ENCODE measurements at places on chromosomes 1 and 21.
A peak's percentile ranks its signal among the peaks of the same experiment; 100 is the strongest.

DNA sequence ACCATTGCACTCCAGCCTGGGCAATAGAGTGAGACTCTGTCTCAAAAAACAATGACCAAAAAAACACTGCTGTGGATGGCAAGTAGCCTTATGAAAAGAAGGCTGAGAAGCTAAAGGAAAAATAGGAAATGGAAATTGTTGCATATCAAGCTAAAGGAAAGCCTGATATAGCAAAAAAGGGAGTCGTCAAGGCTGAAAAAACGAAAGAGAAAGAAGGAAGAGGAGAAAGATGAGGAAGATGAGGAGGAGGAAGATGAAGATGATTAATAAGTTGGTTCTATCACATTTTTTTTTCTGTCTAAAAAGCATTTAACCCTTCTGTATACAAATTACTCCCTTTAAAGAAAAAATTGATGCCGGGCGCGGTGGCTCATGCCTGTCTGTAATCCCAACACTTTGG, 10.2 kb upstream of the PRDX1 start:
- DNase-seq = no peak

DNA sequence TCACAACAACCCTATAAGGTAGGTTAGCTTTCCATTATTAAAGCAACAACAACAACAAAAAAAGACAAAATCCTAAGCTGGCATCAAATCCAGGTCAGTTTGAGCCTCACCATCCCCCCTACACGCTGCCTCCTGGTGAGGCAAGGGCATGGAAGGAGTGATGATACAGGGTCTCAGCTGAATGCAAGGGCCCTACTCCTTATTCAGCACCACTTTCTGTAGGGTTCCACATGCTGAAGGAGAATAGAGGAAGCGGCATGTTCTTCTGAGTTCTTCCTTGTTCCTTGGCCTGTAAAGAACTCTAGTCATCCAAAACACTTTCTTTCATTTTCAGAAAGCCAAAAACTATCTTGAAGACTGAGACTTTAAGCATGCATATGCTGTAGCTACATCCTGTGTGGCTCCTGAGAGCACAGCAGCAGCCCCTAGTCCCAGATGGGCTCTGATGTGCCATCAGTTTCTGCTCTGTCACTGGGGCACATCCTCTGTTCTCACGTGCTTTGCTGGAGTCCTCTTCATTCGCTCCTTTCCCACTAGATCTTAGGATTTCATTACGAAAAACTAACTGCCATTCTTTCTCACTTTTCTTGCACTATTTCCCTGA, 6.2 kb downstream of the ILDR2 start:
- no peak for DNase-seq

DNA sequence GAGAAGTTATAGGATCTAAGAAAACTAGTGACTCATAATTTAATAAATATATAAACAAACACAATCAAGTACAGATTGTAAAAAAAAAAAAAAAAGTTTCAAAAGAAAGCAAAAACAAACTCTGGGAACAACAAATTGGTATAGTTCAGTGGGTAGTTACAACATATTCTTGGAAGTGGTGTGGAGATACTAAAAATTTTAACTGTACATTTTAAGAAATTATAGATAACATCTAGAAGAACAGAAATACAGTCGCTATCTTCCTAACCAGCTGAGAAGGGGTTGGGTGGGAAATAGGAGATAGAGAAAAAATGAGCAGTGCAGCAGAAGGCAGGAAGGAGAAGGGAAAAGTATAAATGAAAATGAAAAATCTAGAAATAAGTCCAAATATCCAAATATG, 70.5 kb downstream of the LRRC8C start:
- no peak for DNase-seq

DNA sequence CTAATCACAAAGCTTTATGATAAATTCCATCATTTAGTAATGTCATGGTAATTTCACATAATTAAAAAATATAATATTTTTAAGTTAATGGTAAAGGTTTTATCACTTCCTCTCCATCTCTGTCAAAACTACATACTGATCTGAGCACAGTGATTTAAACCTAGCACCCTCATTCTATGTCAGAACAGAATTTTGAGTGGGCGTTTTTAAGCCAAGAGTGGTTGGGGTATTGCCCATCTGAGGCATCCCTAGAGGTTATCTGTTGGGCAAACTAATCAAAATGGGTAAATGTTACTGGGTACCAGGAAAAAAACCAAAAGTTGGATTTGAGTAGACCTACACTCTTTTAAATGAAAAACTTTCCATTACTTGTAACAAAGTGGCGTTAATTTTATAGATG, 100.7 kb upstream of the GFI1 start:
- DNase-seq = no peak

DNA sequence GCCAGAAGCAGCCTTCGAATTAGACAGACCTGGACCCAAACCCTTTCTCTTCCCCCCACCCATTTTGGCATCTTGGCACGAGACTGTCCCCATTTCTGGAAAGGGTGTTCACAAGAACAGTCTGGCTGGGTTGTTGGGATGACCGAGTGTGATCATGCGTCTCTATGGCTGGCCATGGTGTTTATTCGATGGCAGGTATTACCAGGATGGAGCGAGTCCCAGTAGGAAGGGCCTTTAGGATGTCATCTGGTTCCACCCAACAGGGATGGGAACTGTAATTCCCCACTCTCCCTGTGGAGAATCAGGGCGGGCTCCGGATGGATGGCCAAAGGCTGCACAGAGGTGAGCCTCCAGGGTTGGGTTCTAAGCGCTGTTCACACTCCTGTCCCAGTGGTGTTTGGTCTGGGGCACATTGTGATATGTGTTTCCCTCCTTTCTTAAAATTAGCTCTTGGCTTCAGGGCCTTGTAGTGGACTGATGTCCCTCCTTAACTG, 33.4 kb upstream of the ATP5PO start:
- no peak for DNase-seq

GRCh38 chr1:67919274-67920072, 86.2 kb upstream of the GNG12 start:
- DNase-seq = no peak

- DNase-seq = no peak
Observed at GRCh38 chr1:85359874-85360721, 83.7 kb upstream of the BCL10 start.

- no peak for DNase-seq
Observed at GRCh38 chr1:182703539-182703938, 19.2 kb upstream of the RGS8 start.

- DNase-seq = no peak
Observed at GRCh38 chr1:15337656-15338402, 71.9 kb upstream of the EFHD2 start.

- no peak for DNase-seq
Observed at GRCh38 chr1:67745875-67746698, 61.1 kb downstream of the GADD45A start.

DNA sequence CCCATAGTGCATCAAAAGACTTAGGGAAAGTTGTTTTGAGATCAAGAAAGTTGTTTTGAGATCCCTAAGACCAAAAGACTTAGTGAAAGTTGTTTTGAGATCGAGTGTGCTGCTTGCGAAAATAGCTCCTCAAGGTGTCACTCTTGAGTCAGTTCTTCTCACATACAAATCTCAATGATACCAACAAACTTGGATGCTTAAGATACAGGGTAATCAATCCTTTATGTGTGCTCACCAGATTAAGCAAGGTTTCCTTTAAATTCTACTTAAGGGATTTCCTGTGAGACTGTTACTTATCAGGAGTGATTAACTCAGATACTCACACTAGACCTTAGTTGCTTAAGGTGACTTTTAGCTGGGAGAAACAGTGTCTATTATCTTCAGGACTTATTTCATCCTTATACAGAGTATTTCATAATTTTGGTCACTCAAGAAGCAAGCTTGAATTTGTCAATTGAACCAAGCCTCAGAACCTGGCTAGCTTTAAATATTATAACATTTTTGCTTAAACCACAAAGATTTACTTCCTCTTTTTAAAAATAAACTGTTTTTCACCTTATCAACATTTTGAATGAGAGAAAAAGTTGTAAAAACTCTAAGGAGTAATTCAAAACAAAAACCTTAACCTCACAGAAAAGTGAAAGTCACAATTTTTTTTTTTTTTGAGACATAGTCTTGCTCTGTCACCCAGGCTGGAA, 8.0 kb upstream of the RLF start:
- peak; percentile 29 for DNase-seq

DNA sequence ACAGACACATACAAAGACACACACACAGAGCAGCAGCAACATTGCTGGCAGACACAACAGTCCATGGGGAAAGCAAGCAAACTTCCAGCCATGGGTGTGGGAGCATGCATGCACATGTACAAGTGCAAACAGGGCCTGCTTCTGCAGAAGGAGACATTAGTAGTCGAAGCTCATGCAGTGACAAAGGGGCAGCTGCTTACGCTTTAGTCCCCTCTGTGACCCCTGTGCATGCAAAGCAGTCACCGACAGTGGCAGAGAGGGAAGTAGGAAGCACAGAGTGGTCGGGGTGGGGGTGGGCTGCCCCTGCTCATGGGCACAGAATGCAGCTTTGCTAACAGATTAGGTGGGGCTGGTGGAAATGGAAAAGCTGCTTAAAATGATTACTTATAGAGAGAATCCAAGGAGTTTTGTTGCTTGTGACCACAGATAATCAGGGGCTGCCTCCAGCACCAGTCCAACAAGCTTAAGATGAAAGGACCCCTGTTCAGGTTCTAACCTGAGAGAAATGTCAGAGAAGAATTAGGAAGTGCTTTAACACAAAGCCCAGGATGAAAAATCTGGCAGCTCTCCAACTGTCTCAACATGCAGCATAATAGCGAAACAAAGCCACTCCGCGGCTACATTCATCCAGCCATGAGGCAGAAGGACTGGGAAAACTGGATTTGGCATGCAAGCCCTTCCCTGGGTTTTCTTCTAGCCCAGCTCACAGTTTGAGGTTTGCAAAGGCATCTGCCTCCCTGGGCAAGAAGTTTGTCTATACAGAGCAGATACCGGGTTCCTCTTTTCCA, 378.9 kb downstream of the KCNH1 start:
- DNase-seq = no peak

- no peak for DNase-seq
Observed at GRCh38 chr1:156502894-156503697, 2.5 kb upstream of the MEF2D start.

DNA sequence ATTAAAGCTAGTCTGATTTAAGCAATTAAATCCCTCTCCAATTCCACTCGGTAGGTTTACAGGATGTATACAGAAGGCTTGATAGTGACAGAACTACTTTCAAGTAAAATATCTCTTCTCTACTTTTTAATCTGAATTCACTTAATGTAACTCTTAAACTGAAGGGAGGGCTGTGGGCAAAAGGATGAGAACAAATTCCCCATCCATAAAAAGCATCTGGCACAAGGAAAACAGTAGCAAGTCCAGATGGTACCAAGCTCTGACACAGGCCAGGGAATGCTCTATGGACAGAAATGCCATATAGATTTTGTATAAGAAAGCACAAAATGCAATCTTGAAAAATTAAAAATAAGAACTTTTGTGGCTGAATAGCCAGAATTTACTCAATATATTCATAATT, 53.1 kb upstream of the USH2A start:
- DNase-seq = no peak

DNA sequence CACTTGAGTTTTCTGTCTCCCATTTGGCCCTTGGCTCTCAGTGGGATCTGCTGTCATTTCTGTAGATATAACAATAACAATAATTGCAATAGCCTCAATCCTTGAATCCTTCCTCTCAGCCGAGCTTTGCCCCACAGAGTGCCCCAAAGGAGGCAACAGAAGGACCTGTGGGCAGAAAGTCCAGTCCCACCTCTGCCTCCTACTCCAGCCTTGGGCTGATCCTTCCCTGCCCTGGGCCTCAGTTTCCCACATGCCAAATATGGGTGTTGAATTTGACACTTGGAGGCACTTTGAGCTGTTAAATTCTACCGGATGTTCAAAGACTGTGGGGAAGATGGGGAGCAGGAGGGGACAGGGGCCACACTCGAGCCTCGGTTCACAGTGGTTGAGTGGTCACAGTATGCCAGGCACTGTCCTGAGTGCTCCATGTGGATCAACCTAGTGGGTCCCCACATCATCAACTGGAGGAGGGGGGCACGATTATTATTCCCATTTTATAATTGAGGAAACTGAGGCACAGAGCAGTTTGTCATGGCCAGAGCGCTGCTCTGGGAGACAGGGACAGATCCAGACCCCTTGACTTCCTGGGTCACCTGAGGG, 307.1 kb downstream of the MATN1 start:
- DNase-seq = no peak

DNA sequence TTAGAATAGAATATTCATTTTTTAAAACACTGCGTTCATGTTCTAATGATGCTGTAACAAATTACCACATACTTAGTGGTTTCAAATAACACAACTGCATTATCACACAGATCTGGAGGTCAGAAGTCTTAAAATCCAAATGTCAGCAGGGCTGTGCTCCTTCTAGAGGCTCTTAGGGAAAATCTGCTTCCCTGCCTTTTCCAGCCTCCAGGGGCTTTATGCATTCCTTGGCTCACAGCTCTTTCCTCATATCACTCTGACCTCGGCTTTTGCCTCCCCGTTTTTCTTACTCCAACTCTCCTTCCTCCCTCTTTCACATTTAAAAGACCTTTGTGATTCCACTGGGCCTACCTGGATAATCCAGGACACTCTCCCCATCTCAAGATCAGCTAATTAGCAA, 18.6 kb upstream of the FMN2 start:
- DNase-seq = no peak

GRCh38 chr1:196355206-196355786, 252.9 kb downstream of the KCNT2 start:
- DNase-seq = peak; percentile 8

DNA sequence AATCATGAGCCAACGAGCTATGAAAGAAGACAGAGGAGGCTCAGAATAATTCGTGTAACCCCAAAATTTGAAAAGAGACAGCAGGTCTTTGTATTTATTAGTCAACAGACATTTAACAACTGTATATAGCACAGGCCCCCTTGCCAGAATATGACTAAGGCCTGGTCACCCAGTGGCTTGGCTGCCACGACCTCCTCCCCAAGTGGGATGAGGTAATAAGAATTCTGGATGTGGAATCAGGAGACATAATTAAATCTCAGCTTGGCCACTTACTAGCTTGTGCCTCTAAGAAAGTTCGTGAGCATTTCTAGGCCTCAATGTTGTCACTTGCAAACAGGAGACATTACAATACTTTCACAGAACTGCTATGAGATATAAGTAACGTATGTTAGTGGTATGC, 134.2 kb upstream of the TNFSF4 start:
- no peak for DNase-seq

- no peak for DNase-seq
Observed at GRCh38 chr21:35981514-35982070, 78.7 kb downstream of the SETD4 start.

- DNase-seq = no peak
Observed at GRCh38 chr1:48619539-48619938, 147.5 kb upstream of the SPATA6 start.

DNA sequence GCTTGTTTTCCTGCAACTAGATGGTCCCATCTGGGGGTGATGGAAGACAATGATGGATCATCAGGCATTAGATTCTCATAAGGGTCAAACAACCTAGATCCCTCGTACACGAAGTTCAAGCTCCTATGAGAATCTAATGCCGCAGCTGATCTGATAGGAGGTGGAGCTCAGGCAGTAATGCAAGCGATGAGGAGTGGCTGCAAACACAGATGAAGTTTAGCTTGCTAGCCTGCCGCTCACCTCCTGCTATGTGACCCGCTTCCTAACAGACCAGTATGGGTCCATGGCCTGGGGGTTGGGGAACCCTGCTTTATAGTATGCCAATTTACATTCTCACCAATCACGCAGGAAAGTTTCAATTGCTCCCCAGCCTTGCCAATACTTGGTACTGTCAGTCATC, 37.5 kb downstream of the TLR5 start:
- no peak for DNase-seq

GRCh38 chr1:81757398-81758020, 43.2 kb upstream of the ADGRL2 start:
- DNase-seq = no peak

Data from endothelial cell (in vitro differentiated cells).